ENCODE measurements at places on chromosomes 6 and 20.

DNA sequence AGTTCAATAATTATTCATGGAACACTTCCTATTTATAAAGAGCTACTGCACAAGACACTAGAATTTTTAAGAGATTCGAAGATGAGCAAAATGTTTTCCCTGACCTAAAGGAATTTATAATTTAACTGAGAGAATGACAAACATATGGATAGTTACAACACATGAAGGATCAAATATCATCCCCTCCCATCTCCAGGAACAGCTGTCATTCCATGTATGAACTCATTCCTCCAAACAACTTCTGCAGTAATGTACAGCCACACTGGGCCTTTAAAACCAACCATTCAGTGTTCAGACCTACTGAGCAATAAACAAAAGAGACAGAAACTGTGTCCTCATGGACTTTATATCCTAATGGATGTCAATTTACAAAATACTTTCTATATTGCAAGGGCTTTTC is 87.8 kb downstream of the KIF16B start:
- DNase-seq: no peak

GRCh38 chr6:147651249-147652063 is 143.0 kb downstream of the SAMD5 start:
- DNase-seq: no peak

GRCh38 chr6:147508042-147508865 is at the start of gene SAMD5:
TSS of gene SAMD5 (plus strand) at chr6:147508690. CDS start at chr6:147508929, 239 bp downstream.
- peak; percentile 29 for DNase-seq

DNA sequence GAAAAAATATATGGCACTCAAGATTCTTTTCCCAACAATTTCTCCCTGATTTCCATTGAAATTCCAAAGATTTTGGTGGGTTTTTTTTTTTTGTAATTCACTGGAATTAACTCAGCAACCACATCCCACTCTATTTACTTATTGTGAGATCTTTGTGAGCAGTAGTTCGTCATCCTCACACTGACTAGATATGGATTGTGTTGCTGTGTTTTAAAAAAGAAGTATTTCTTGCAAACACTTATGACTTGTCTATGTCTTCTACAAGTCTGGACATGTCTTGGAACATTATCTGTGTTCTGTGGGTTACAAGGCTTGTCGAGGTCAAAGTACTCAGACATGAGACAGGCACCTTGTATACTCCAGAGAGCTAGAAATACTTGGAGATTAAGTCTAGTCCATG is 7.3 kb upstream of the TENT5A start:
- no peak for DNase-seq

GRCh38 chr6:36368421-36368820 is 19.0 kb downstream of the ETV7 start:
- DNase-seq: no peak
